ENCODE measurements at places on chromosomes 3 and 15.

GRCh38 chr3:87179642-87180041, 47.5 kb upstream of the CHMP2B start:
- no peak for DNase-seq

DNA sequence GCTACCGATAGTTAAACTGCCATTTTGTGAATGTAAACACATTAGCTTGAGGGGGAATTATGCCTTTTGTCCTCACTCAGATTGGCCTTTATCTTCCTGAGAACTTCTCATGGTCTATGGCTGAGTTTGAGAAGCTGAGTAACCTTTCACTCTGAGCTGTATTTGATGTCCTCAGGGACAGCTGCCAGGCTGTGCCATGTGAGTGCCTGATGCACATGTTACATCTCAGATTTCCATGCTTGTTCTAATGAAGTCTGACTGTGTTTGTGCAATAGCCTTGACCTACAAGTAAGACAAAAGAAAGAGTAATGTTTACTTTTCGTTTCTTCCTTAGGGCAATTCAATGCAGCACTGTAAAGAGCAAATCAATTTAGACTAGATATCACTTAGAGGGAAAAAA, 44.1 kb upstream of the ARL6 start:
- DNase-seq = no peak

DNA sequence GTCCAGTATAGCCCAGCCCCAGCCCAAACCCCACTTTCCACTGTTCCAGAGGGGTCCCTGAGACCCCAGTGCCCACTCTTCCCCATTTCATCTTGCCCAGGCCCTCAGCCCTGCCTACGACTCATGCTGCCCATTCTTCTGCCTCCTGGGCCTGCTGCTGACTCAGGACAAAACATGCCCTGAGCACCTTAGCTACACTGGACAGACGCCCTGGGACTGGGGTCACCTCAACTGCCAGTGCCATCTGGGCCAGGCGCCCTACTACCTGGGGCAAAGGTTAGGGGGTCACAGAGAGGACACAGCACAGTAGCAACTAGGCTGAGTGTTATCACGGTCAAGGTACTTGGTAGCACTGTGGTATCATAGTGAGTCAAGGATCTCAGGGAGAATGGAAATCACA, 2.6 kb upstream of the LAMB2 start:
- DNase-seq = no peak

GRCh38 chr3:119331661-119332060, 37.5 kb downstream of the ARHGAP31 start:
- DNase-seq = no peak

DNA sequence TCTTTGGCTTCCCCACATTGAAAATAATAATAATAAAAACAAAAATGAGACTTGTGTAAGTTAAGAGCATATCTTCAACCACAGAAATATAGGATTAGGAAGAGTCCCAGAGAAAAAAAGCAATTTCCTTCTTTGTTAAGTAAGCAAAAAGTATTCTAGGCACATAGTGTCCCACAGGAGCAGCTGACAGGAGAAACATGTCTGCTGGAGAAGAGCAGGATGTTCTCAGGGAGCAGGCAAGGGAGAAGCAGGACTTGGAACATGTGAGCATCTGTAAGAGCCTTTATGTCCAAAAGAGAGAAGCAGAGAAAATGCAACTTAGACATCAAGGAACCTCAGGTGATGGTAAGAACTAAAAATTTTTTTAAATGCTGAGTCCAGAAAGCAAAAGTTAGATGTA, 39.0 kb downstream of the TTC23 start:
- no peak for DNase-seq

DNA sequence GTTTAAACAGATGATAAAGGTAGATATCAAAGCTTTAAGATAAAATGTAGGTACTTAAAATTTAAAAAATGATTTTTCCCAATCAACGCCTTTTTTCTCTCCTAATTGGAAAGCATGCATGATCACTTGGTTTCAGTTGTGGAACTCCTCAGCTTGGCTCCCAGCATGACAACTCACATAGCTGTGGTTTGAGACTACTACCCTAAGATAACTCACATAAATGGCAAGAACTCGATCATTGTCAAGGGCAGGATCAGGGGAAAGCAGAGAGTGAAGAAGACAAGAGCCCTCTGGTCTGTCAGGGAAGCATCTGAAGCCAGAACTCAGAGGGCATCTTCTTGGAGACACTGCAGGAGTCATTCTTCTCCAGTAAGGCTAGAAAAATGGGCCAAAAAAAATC, 516.7 kb downstream of the NTRK3 start:
- no peak for DNase-seq

DNA sequence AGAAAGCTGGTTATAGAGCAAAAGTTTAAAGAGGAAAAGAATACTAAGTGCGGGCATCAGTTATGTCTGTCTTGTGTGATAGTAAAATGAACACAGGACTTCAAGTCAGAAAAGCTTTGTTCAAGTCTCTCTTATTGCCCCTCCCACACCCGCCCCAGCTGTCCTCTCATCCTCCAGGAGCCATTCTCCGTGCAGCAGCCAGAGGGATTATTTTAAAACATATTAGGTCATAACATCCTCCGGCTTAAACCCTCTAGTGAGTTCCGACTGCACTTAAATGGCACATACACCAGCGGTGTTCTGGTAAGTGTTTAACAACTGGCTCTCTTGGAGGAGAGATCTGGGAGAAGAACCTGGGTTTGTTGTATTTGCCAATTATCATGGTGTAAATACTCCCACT, 104.8 kb upstream of the TNFAIP8L3 start:
- DNase-seq = no peak

DNA sequence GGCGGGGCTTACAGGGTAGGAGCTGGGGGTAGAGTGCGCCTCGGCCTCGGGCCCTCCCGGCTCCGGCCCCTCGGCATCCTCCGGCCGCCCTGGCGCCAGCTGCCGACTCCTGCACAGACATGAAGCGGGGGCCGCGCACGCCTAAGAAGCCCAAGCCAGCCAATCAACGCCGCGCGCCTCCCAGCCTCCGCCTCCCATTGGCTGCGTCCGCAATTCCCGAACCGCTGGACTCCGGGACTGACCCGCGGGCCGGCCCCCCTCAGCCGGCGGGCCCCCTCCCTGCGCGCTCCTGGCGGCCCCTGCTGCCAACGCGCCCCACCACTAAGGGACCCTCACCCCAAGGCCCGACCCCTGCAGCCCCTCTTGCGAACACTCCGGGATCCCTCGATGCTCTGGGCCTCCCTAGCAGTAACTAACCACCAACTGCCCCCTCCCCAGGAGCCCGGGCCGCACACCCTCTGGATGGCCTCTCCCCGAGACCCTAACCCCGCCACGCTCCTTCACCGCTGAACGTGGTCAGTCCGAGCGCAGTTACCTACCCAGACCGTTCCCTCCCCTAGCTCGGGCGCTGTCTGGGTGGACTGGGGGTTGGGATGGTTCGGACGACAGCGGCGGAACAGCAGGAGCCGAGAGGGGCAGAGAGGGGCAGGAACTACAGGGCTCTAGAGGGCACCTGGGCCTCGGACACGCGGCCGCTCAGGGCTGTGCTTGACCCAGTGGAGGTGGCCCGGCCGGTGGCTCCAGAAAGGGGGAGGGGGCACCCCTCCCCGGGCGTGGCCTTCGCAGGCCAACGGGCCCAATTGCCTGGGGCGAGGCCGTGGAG, 5.0 kb downstream of the GATA2 start:
- peak; percentile 89 for DNase-seq

DNA sequence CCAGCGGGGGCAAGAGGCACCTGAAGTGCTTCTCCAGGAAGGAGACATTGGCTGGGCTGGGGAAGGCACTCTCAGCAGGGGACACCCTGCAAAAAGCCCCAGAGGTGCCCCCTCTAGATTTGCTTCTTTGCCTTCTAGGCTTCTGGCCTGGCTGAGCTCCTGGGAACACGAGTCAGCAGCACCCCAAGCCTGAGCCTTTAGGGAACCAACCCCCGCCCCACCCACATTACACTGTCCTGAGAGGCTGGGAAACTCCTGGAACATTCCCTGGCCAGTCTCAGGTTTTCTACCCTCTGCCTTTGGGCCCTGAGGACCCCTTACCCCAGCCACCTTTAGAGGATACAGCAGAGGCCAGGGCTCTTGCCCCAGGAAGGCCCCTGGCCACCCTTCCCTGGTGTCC, 108.4 kb upstream of the LINGO1 start:
- no peak for DNase-seq

- no peak for DNase-seq
These were observed 35.2 kb downstream of the FNDC3B start for GRCh38 chr3:172074586-172074985.

DNA sequence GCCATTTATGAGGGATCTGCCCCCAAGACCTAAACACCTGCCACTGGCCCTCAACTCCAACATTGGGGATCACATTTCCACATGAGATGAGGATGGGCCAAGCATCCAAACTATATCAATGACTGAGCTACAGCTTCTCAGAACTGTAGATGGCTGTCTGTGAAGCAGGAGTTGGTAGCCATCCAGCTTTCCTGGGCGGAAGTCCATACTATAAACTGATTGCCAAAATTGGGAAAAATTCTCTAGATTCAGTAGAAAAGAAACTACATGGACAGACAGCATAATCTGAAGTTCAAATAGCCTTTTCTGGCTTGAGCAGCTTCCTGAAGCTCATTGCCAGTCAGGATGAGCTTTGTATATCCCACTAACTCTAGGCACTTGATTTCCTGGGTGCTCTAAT, 214.7 kb upstream of the ZBTB20 start:
- DNase-seq = no peak

DNA sequence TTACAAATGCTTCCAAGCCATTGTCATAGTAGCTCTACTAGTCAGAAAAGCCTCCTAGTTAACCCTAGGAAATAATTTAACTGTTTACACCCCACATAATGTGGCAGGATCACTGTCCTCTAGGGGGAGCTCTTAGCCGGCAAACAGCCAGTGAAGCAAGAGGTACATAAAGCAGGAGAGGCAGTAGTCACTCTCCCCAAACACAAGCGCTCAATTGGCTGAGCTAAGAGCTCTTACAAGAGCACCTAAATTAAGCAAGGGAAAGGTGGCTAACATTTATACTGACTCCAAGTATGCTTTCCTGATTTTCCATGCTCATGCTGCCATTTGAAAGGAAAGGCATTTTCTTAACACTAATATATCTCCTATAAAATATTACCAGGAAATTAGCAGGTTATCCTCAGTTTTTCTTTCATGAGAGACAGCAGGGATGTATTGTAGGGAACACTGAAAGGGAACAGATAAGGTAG, 37.6 kb downstream of the NCEH1 start:
- peak; percentile 86 for DNase-seq

- peak; percentile 8 for DNase-seq
These were observed at the start of gene SCN5A for GRCh38 chr3:38649500-38650247. SCN5A (minus strand) TSS chr3:38649687; CDS start chr3:38633307, 16,380 bp downstream.

DNA sequence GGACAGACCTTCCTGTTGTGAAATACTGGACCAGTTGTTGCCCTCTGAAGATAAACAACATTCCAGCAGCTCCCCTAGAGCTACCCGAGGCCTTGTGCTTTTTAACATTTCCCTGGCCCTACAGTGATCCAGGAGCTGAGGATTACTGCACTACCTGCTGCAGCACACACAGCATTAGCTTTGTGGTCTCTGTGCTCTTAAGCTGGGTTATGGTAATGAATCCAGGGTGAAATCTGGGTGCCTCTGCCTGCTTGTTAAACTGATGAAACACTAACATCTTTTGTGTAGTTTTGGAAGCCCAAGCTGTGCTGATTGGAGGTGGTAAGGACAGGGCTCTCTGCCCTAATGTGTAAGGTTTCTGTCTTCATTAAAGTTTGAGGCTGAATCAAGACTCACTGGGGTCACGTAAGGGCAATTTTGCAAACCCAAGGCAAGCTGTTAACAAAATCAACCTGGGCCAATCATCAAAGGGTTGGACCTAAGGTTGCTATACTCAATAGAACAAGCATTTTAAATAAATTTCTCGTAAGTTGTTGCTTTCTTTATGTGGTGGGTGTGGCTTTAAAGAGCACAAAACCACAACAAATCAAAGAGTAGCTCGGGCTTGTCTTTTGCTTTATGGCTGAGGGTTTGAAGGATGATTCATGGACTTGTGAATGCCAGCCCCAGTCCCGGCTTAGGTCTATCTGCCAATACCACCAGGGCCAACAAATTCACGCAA, 183.9 kb downstream of the TPRG1 start:
- no peak for DNase-seq

- DNase-seq = no peak
These were observed 67.7 kb downstream of the CHRNA7 start for GRCh38 chr15:32098033-32098432.

DNA sequence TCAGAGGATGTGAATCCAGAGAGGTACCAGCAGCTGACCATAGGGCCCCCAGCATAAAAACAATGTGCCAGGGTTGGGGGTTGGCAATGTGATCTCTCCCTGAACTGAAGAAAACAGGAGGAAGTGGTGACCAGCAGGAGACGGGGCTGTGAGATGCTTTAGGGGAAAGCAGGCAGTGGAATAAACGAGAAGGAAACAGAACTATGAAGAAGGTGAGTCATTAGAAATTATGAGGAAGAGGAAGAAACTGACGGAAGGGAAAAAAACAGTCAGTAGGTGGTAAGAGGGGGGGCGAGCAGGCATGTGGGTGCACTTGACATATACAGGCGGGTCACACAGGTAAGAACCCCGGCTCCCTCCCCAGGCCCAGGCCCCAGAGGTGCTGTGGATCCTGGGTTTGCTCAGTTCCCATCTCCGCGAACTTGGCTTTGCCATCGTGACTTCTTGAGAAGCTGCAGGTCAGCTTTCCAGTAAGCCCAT, 42.2 kb upstream of the B3GNT5 start:
- DNase-seq = no peak

DNA sequence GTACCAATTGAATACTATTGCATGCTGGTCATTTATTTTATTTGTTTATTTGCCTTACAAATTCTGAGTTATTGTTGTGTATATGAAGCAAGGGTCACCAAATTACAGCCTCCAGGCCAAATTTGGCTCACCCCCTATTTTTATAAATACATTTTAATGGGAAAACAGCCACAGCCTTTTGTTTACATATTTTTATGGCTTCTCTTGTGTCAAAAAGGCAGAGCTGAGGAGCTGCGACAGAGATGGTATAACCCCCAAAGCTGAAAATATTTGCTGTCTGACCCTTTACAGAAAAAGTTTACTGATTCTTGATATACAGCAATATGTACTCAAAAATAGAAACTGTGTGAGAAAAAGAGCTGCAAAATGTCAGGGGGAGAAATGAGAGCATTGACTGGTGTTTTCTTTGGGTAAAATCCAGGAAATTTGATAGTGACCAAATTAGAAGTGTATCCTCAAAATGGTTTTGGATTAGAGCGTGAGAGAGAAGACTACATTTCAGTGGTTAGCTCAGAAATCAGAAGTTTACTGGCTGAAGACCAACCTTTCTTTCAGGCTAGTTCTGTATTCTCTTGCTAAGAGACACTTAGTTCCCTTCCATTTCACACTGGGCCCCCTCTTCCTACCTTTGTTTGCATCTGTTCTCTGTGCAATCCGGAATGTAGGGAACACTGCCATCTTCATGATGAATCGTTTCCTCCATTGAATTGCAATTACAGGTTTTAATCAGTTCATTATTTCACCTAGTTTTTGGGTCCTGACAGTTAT, 757.8 kb downstream of the AGBL1 start:
- no peak for DNase-seq

DNA sequence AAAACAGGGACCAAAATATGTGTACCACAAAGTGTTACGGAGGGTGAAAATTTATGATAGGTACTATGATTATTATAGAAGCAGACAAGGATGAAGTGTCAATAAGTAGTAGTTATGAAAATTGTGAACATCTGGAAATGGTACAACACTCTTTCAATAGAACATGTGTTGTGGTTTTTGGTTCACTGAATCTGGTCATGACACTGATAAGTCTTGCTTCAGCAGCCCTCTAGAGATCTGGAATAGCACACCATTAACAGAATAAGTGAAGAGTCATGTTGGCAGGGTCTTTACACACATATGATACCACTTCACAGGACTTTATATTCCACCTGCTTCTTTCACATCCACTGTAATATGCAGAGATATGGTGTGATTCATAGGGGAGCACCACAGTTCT, 985.2 kb upstream of the SEMA6D start:
- no peak for DNase-seq

GRCh38 chr15:70033109-70033508, 64.6 kb downstream of the TLE3 start:
- no peak for DNase-seq

All from DMS53 (cell line).